ENCODE measurements at places on chromosomes 12 and 14.

- no peak for DNase-seq
Observed at GRCh38 chr14:40119321-40119720, 687.1 kb upstream of the FBXO33 start.

- no peak for DNase-seq
Observed at GRCh38 chr14:105999361-106000028, 473.1 kb downstream of the TMEM121 start.

GRCh38 chr12:130280231-130280630 lies 57.5 kb upstream of the PIWIL1 start:
- no peak for DNase-seq

DNA sequence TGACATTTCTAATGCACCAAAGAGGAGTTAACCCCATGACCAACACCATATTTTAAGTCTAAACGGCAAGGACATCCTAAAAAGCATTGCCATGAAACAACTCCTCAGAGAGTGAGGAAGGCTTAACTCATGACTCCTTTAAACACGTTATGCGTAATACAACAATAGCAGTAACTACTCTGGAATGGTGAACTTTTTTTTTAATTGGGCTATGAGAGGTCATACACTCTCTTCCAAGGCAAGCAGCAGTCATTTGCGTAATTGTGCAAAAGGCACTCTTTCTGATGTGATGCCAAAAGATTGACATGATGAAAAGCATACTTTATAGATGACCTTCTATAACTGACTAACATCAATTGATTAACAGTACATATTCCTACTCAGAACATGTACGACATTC lies 39.4 kb downstream of the RHOJ start:
- DNase-seq = no peak

GRCh38 chr12:56713345-56713744 lies 11.8 kb downstream of the NACA start:
- no peak for DNase-seq

- DNase-seq = no peak
Observed at GRCh38 chr14:75609606-75610475, 31.4 kb downstream of the FLVCR2 start.

DNA sequence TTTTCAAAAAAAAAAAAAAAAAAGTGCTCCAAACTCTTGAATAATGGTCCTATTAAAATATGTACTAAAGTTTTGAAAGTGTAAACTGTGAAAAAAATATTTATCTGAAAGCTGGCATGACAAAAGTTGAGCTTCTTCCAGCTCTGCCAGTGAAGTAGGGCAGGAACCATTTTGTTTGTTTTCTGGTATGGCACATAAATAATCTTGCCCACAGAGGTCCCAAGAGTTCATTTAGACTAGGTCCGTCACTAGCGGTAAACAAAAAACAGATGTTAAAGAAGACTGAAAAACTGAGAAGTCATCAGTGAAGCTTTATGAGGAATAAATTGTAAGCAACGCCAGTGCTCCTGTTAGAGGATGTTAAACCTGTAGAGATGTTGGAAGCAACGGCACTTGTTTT lies 7.0 kb downstream of the ERP27 start:
- no peak for DNase-seq

DNA sequence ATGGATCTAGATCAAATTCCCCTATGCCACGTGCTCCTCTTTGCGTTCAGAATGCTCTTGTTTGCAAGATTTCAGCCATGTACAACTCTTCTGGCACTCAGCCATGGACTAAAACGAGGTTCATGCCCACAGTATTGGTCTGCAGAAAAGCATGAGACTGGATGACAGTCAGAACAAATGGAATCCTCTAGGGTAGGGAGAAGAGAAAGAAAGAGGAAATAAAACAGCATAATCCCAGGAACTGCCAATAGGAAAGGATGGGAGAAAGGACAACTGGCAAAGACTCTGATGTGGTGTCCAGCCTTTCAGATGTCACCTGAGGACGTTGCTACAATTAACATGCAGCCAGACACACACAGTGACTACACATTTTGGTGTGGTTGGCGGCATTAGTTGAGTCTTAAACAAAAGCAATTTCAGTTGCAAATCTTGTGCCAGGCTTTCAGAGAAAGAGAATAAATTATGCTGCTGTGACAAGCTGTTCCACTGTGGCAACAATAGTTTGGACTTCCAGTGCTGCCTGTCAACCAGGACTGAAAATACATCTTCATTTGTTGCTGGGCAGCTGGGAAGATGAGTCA lies 338.0 kb downstream of the RGS6 start:
- DNase-seq = no peak

- DNase-seq = no peak
Observed at GRCh38 chr14:103526247-103526913, 2.6 kb upstream of the TRMT61A start.

- peak; percentile 22 for DNase-seq
Observed at GRCh38 chr12:64826234-64826633, 1.8 kb downstream of the TBC1D30 start.

GRCh38 chr12:105933671-105934665 lies 204.8 kb downstream of the NUAK1 start:
- no peak for DNase-seq

GRCh38 chr12:59298296-59298695 lies 297.5 kb upstream of the SLC16A7 start:
- no peak for DNase-seq

DNA sequence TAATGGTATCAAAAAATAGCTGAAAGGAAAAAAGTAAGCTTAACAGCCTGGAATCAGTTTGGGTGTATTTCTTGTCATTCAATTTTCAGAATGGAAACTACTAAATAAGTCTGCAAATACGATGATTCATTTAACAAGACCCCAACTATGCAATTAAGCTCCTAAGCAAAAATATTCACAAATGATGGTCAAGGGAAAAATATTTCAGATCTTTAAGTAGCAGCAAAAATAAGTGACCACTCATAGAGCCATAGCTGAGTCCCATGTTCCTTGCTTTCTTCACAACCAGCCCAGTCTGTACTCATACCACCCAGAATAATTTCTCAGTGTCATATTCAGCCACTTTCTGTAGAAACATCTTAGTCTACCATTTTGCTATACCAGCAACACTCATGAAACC lies 185.4 kb downstream of the PPM1H start:
- DNase-seq = no peak

GRCh38 chr14:84006643-84007155 lies 1523.2 kb upstream of the FLRT2 start:
- no peak for DNase-seq

- DNase-seq = no peak
Observed at GRCh38 chr12:94689002-94689645, 38.8 kb upstream of the TMCC3 start.
